SHP77 (cell line): ENCODE measurements at places on chromosomes 11 and 22.

GRCh38 chr11:94769880-94770279 lies 1.7 kb downstream of the AMOTL1 start:
- no peak for DNase-seq

GRCh38 chr11:2305788-2306451 lies 4.1 kb downstream of the TSPAN32 start:
- no peak for DNase-seq

DNA sequence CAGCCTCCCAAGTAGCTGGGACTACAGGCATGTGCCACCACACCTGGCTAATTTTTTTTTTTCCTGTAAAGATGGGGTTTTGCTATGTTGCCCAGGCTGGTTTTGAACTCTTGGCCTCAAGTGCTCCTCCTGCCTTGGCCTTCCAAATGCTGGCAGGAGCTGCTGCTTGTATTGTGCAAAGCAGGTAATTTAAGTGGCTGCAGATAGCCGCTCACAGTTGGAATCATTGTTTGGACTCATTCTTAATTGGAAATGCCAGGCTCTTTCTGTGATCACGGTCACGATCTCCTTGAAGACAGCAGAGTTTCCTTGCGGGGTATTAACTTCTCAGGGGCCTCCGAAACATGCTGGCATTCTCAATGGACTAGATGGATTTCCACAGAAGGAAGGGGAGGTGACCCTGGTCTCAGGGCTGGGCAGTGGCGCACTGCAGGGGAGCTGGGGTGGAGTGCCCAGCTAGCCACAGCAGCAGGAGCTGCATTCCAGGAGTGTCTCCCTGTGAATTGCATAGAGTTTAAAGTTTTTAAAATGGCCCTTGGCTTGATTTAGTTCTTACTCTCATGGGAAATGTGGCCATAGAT lies 136.1 kb downstream of the MORC2 start:
- DNase-seq = no peak

DNA sequence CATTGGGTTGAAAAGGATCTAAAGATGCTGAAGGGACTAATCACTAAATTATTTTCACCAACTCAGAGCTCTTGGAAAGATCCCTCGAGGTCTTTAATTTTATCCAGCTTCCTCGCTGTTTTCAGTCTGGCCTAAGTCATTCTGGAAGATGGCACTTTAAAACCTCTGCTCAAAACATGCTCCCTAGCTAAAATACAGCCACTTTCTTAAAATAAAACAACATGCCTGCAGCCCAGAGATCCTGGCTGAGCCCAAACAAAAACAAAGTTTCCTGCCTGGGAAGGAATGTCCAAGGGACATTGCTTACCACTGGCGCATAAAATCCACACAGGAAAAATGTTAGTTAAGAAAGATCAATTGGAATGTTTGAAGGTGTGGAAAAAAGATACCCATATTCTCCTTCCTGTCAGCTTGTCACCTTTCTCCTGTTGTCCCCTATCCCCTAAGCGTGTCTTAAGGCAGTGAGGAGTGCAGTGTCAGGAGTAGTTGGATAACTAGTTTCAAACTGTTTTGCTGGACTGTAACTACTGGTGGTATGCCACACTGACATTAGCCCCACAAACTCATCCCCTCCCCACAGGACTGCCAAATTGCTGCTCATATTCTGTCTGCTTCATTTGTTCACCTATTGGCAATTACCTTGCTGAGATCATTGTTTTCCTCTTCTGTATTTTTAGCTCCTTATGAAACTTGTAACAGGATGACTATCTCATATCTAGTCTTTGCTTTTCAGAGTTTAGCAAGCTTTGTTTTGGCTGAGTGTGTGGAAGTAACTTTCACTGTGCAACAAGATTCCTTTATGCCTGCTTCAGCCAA lies 108.3 kb upstream of the SESN3 start:
- no peak for DNase-seq

DNA sequence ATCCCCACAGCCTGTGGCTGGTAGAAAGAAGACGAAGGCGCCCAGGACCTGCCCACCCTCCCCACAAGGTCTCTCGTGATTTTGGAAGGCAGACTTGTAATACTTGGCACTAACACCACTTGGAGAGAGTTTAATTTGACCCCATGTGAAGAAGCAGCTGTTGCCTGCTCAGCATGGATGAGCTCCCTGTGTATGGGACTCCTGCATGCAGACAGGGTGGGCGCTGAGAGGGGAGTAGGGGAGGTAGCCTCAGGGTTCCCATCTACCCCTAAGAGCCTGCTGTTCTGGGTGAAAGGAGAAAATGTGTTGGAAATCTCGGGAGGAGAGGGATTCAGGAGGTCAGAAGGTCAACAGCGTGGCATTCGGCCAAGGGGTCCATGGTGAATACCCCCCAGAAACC lies 625.9 kb downstream of the TBC1D22A start:
- no peak for DNase-seq

GRCh38 chr11:129637473-129637872 lies 178.2 kb upstream of the TMEM45B start:
- DNase-seq = no peak

DNA sequence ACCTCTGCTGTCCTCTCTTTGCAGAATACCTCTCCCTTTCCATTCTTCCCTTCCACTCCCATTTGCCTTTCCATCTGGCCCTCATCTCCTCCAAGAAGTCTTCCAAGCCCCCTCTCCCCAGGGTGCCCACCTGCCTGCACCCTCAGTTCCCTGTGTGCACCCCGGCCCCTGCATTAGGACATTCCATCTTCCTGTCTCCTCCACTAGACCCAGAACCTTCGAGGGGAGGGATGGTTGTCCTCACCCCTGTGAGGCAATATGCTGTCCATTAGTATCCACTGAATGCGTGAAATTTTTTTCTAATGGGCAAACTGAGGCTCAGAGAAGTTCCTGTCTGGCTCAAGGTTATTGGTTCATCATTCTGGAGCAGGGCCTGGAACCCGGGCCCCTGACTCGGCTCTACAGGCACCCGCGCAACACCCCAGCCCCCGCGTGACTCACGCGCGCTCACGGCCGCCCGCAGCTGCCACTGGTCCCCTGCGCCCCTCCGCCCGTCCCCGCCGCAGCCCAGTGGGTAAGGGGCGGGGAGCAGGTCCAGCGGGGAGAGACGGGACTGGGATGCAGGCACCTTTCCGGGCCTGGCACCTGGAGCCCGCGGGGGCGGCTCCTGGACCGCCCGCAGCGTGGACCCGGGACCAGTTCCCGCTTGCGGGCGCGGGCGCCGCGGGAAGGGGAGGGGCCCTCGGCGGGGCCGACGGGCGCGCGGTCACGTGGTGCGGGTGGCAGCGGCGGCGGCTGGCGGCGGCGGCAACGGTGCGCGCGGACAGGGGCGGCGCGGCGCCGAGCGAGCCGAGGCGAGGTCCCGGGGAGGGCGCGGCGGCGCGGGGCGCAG lies 7.0 kb downstream of the SEPTIN3 start:
- DNase-seq = peak; percentile 13
